ENCODE measurements at places on chromosomes 1 and 21.
A peak's percentile ranks its signal among the peaks of the same experiment; 100 is the strongest.

DNA sequence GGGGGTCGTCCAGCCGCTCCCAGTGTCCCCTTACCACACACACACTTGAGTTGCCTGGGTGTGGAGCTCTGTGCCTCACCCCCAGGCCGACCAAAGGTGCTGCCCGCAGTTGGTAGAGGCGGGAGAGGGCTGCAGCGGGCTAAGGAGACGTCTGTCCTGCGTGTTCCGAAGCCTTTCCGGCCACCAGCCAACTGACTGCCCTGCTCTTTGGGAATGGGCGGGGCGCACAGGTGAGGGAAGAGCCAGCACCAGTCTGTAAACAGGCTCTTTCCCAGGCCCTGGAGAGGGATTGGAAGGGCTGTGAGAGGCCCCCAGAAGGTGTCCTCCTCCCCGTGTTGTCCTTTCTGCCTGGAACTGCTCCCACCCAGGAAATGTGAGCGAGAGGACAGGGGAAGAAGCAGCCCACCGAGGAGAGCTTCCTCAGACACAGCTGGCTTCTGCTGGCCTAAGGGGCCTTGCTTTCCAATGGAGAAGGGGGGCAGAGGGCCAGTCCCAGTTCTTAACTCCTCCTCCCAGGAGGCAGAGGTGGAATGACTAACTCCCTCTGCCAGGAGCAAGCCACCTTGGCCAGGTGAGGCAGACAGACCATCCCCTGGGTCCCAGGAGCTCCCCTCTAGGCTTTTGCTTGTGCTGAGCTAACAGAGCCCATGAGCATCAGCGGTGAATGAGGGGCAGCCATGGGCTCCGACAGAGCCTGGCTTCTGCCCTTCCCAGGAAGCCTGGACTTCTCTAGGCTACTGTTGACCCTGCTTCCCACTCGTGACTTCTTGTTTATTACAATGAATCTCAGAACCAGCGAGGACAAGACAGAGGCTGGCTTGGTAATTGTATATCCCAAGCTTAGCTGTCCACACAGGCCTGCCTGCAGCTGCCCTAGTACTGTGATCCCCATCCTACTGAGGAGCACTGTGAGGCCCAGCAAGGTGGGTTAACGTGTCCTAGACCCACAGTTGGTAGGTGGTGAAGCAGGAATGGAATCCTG, 158.1 kb upstream of the COA6 start:
- DNase-seq: no peak

- no peak for DNase-seq
These were observed 18.4 kb downstream of the LORICRIN start for GRCh38 chr1:153277852-153278251.

- no peak for DNase-seq
These were observed 347.2 kb upstream of the ADAMTS5 start for GRCh38 chr21:27314131-27314530.

DNA sequence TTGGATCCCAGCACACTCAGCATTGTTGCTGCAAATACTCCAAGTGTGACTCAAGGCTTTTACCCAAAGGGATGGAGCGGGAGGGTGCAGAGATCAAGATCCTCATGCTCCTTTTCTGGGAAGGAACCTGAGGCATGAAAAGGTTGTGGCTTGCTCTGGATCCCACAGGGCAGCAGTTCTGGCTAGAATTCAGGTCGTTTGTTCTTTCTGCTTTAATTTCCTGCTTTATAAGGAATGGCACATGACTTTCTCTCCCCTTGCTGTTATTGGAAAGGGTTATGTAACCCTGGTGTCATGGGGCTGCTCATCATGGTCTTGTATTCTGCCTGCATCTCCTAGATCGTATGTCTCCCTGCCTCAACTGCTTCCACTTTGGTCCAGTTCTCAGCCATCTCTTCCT, 101.6 kb downstream of the NOS1AP start:
- DNase-seq: no peak

DNA sequence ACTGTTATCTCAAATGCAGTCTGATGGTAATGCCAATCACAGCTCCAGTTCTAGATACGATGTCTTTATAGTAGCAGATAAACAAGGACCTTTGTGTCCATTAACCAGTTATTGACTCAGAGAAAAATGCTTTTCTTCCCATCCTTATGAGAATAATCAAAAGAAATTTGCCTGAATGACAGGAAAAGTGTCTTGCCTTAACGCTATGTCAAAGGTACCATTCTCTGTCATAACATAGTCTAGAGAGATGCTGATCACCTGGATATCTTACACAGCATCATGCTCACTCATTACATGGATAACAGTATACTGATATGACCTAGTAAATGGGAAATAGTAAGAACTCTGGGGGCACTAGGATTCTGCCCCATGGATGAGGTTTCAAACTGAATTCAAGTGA, 151.7 kb upstream of the NEGR1 start:
- DNase-seq: no peak

GRCh38 chr21:36866419-36866818, 100.0 kb downstream of the HLCS start:
- DNase-seq: no peak

- DNase-seq: peak; percentile 18
These were observed at the start of gene FAM89A for GRCh38 chr1:231040019-231040799. TSS of gene FAM89A (minus strand) at chr1:231040254. CDS start at chr1:231040211, 43 bp downstream.

GRCh38 chr1:99062192-99062591, 57.5 kb upstream of the PLPPR5 start:
- no peak for DNase-seq
